Body of pancreas (tissue), 4 donors: ENCODE measurements at places on chromosomes 6 and 20. TPM values are rescaled to one million over a fixed set of nuclear protein-coding genes. Genes with fewer than 3 reads are reported as not detected.

- no peaks in the 10 kb centered on the region for H3K36me3 ChIP-seq
- peaks cover 8% of the 10 kb centered on the region for H3K4me1 ChIP-seq
- H3K4me3 ChIP-seq: no peak overlapping the region
- DNase-seq: no peak
Observed at GRCh38 chr6:166655713-166656229, 28.7 kb upstream of the RPS6KA2 start.

DNA sequence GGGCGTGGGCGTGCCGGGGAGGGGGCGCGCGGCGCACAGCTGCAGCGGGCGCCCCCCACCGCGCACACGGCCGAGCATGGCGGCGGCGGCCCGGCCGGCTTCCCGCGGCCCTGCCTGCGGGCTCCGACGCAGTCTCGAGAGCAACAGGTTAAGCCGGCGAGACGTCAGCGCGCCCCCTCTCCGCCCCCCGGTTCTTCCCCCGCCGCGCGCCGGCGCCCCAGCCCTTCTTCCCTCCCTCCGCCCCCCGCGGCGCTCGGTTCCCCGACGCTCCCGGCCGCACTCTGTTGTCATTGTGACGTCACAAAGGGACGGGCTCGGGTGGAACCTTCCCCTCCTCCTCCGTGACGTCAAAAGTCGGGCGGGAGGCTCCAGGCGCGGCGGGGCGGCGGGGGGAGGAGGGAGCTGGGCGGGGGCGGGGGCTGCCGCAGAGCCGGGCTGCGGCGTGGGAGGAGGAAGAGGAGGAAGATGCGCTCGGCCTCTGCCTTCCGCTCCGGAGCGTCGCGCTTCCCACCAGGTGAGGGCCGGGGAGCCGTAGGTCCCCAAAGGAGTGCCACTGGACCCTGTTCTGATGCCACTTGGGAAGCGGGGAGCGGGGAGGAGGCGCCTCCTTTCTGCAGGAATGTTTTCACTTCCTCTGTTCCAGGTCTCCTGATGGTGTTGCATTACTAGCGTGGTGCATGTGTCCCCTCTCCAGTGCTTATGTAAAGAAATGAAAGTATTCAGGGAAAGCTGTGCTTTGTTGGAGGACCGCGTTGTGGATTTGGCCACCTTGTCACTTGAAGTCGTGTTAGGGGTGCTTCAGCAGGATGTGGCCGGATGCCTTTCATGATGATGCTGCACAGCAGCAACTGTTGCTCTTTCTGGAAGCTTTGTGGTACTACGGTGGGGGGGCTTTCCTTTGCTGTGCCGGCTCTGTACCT is 2.8 kb downstream of the JARID2 start:
- peak overlapping the region; percentile 91 for H3K27ac ChIP-seq
- peak; percentile 94 for DNase-seq
- H3K4me1 ChIP-seq: peaks cover 42% of the 10 kb centered on the region
- no peaks in the 10 kb centered on the region for H3K27me3 ChIP-seq

GRCh38 chr6:116444092-116444491 is 17.1 kb upstream of the CALHM6 start:
- no peak for DNase-seq
- H3K27me3 ChIP-seq: no peaks in the 10 kb centered on the region
- H3K4me3 ChIP-seq: no peak overlapping the region
- no peaks in the 10 kb centered on the region for H3K4me1 ChIP-seq

- H3K4me1 ChIP-seq: peaks cover 12% of the 10 kb centered on the region
- H3K27me3 ChIP-seq: no peaks in the 10 kb centered on the region
- H3K4me3 ChIP-seq: no peak overlapping the region
- peak; percentile 53 for DNase-seq
Observed at GRCh38 chr6:10556992-10557391, 35.8 kb downstream of the GCNT2 start.

GRCh38 chr6:151805286-151805840 is 2.1 kb upstream of the ESR1 start:
- DNase-seq: no peak
- H3K27me3 ChIP-seq: peaks cover 18% of the 10 kb centered on the region
- H3K4me1 ChIP-seq: peaks cover 21% of the 10 kb centered on the region
- no peak overlapping the region for H3K4me3 ChIP-seq
- no peak overlapping the region for H3K27ac ChIP-seq
- H3K36me3 ChIP-seq: no peaks in the 10 kb centered on the region

DNA sequence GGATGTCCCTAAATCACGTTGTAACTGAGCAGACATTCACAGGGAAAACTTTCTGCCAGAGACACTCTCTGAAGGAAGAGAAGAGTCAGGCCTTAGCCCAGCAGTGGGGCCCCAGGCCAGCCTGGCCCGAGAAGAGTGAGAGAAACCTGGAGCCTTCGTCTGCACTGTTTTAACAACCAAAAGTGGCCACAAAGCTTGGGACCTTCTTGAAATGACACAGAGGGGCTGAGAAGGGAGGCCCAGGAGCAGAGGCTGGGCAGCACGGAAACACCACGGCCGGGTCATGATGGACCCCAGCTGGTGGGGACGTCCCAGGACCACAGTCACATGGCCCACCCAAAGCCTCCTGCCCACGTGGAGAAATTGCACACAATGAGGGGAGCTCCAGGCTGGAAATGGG is 126.8 kb upstream of the THBS2 start:
- H3K4me1 ChIP-seq: no peaks in the 10 kb centered on the region
- H3K27ac ChIP-seq: no peak overlapping the region
- no peak overlapping the region for H3K4me3 ChIP-seq
- no peaks in the 10 kb centered on the region for H3K36me3 ChIP-seq
- H3K27me3 ChIP-seq: no peaks in the 10 kb centered on the region

GRCh38 chr6:38476141-38476540 is 163.6 kb downstream of the BTBD9 start:
- no peak for DNase-seq
- H3K27me3 ChIP-seq: no peaks in the 10 kb centered on the region
- H3K4me3 ChIP-seq: no peak overlapping the region

- no peaks in the 10 kb centered on the region for H3K27me3 ChIP-seq
- no peaks in the 10 kb centered on the region for H3K4me1 ChIP-seq
- H3K36me3 ChIP-seq: no peaks in the 10 kb centered on the region
- no peak for DNase-seq
- no peak overlapping the region for H3K27ac ChIP-seq
Observed at GRCh38 chr20:51135926-51136715, 113.2 kb upstream of the KCNG1 start.

GRCh38 chr20:56359212-56360132 is 698 bp downstream of the FAM210B start:
- H3K27ac ChIP-seq: peak overlapping the region; percentile 69
- H3K36me3 ChIP-seq: no peaks in the 10 kb centered on the region
- DNase-seq: peak; percentile 60
- peak overlapping the region; percentile 77 for H3K4me3 ChIP-seq

GRCh38 chr6:2296781-2297180 is 51.4 kb upstream of the GMDS start:
- no peak overlapping the region for H3K27ac ChIP-seq
- no peak overlapping the region for H3K4me3 ChIP-seq
- H3K27me3 ChIP-seq: no peaks in the 10 kb centered on the region
- no peaks in the 10 kb centered on the region for H3K36me3 ChIP-seq
- no peaks in the 10 kb centered on the region for H3K4me1 ChIP-seq
- no peak for DNase-seq

DNA sequence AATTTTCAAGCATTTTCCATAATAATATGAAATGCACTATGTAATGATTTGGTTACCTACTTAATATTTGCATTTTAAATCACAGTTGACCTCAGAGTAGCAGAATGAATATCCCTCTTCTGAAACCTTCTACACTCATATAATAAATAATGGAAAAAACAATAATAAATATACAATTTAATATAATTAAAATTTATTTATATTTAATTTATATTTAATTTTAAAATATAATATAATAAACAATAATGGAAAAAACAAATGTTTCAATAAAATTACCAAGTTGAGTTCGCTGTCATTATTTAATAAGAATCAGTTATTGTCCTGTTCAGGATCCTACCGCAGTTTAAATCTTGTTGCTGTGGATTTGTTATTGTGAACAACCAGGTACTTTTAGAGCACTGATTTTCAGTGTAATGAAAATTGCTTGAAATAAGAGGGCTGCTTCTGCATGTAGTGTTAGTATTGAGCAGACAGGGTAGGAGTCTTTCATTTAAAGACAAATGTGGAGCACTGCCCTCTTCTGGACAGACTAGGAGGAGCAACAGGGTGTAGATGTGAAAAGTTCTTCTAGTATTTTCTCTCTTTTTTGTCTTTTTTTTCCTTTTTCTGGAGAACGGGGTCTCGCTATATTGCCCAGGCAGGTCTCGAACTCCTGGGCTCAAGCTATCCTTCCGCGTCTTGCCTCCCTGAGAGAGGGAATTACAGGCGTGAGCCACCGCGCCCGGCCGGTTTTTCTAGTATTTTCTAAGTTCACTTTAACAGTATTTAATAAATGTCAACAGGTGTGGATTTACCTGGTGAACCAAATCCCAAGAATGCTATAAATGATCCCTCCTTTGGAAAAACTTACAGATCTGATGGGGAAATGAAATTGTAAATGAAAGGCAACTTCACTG is 13.6 kb downstream of the TRAPPC3L start:
- no peak overlapping the region for H3K27ac ChIP-seq
- DNase-seq: peak; percentile 55
- H3K27me3 ChIP-seq: peaks cover 3% of the 10 kb centered on the region

CD93 gene
- 14.2 TPM for total RNA-seq

RAB44 gene
- total RNA-seq: 0.26 TPM

MTO1 gene
- total RNA-seq: 17.8 TPM

CBFA2T2 gene
- total RNA-seq: 12.5 TPM

ZBTB24 gene
- total RNA-seq: 3.3 TPM

TBXT gene
- total RNA-seq: not detected

RUNX2 gene
- total RNA-seq: 0.33 TPM

OLIG3 gene
- not detected for total RNA-seq
